ENCODE measurements at places on chromosomes 16 and 17.

GRCh38 chr16:47057630-47057993 lies 84.1 kb upstream of the DNAJA2 start:
- DNase-seq, result no peak

GRCh38 chr17:74922172-74922571 lies 883 bp downstream of the USH1G start:
- DNase-seq, result no peak

DNA sequence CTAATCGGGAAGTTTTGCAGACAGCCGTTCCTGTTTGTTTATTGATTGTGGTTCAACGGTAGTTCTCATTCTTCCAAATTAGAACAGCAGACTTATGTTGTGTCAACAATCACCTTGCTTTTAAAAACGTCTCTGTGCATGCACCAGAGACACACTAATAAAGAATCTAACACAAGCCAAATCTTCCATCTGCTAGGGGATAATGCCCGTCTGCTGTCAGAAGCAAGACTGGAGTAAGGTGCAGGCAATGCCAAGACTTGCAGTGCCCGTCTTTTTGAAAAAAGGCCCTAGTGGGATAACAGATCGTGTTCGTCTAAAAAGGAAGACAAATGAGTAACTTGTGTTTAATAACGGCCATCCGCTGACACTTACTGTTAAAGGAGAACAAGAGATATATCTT lies 158.4 kb downstream of the KCNJ2 start:
- DNase-seq, result no peak

DNA sequence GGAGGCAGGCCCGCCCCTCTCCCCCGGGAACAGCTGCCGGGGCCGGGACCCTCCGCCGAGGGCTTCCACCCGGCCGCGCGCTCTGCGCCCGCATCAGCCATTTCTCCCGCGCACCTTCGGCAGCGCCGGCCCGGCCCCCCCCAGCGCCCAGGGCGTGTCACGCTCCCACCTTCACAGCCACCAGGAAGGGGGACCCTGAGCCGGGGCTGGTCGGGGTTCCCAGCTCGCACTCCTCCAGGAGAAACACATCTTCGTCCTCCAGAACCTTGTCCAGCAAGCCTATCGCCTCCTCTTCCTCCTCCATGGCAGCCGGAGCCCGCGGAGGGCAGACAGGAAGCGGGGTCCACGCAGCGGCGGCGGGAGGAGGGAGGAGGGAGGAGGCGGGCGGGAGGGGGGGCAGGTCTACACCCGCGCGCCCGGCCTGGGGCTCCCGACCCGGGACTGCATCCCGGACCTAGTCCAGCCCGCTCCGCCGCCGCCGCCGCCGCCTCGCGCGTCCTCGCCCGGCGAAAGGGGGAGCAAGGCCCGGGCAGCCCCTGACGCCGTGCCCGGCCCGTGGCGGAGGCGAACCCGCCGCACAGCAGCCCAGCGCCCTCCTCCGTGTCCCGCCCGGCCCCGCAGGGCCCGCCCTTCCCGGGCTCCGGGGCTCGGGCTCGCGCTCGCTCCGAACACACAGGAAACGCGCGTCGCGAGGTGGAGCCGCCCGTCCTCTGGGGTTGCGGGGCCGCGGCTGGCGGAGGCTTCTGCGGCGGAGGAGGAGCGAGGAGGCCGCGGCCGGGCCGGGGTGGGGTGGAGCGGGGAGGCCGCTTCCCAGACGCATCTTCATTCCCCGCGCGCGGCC lies 70.8 kb downstream of the ABR start:
- DNase-seq, result no peak

GRCh38 chr17:59508999-59509625 lies 56.3 kb upstream of the DHX40 start:
- no peak for DNase-seq

GRCh38 chr16:21723532-21723931 lies 59.8 kb downstream of the OTOA start:
- DNase-seq, result no peak

GRCh38 chr16:3036726-3037315 lies at the start of gene BICDL2:
BICDL2 (minus strand) TSS chr16:3036944; CDS start chr16:3035496, 1,448 bp downstream.
- DNase-seq, result no peak

GRCh38 chr17:62919388-62919787 lies 46.6 kb upstream of the TANC2 start:
- DNase-seq, result no peak

DNA sequence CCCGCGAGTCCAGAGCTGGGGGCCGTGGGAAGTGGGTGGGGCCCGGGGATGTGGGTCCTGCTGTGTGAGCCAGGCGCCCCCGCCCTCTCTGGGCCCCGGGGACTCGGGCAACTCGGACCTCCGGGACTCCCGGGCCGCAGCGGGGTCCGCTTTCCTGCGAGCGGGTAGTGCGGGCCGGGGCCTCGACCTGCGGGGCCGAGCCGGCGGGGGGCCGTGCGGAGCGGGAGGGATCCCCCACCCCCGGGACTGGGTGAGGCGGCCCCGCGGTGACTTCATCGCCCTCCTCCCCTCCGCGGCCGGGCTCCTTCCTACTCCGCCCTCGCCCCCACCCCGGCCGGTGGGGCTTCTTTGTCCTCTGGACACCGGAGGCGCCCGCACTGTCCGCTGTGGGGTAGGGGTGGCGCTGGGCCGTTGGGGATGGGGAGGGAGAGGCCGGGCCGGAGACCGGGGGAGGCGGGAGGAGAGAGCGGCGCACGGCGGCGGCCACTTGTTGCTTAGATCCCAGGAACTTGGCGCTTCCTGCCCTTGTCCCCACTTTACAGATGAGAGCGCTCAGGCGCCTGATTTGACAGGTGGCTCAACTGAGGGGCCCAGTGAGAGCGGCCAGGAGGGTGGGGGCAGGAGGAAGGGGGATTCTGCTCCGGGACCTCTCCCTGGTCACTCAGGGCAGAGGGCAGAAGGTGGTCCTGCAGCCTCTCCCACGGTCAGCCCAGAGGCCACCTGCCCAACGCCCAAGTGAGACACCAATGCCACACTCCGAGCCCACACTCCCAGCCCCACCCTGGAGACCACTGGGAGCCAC lies 874 bp downstream of the CMTM3 start:
- DNase-seq, result no peak

DNA sequence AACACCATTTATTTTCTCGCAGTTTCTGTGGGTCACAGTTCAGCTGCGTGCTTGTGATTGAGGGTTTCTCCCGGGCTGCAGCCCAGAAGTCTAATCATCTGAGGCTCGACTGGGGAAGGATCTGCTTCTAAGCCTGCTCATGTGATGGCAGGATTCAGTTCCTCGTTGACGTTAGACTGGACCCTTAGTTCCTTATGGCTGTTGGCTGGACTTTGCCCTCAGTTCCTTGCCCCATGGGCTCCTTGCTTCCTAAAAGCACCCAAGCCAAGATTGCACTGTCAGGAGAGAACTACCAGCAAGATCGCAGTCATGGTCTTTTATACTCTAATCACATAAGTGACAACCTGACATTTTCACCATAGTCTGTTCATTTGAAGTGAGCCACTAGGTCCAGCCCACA lies 250.0 kb downstream of the PRKCA start:
- no peak for DNase-seq

DNA sequence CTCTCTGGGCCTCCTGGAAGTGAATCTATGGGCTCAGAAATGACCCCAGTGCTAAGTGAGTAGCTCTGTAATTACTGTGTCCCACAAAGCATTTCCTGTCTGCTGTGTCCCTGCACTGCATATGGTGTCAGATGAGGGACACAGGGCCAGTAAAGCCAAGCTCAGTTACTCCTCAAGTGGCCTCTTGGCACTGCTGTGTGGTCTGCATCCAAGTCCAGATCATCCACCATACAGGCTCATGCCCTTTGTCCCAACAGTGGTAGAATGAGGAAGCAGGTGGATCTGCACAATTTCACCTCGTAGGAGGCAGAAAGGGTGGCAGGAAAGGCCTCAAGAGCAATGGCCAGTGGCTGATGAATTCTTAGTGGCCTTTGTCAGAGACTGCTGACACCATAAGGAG lies 146.8 kb downstream of the SOX9 start:
- no peak for DNase-seq

DNA sequence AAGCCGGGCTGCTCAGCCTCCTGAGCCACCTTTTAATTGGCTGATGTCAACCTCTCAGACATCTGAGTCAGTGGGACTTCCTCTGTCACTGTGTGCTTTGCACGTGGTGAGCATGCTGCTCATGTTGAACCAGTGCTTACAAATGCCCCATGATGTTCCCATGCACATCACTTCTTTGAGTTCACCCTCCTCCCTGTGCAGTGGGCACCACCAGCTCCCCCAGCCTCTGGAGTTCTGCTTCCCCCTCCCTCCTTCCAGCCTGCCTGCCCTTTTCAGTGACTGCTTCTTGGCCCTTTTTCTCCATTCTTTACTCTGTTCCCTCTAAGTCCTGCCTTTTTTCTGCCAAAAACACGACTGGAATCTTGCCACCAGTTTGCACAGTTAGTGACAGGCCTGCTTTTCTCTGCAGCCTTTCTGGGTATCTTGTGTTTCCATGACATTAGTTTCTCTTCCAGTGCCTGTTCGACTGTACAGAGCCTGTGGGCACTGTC lies 41.6 kb downstream of the USP10 start:
- DNase-seq, result no peak

DNA sequence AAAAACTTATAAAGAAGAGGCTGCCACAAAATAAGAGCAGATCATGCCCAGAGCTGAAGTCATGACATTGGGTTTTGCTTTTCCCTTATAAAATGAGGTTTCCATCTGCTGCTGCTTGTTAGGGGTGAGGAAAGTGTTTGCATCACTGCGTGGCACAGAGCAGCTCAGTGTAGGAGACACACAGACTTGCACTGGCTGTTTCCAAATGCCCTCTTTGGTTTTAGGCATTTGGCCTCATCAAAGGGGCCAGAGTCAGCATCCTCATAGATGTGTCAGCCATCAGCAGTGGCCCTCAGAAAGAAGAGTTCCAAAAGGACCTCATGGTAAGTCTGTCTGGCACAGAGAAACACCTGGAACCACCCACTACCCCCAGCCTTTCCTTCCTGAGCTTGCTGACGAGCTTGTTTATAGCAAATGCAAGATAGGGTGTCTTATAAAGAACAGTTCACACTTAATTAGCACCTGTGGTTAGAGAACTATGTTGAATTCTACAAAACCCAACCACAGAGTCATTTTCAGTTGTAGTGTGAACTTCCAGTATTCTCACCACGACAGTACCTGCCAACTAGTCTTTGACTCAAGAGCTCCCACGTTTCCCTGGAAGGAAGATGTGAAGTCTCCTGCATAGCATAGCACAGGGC lies 17.0 kb downstream of the VWA3A start:
- no peak for DNase-seq

GRCh38 chr17:6853764-6854442 lies 22.4 kb upstream of the TEKT1 start:
- DNase-seq, result peak; percentile 24

GRCh38 chr17:63419949-63420867 lies 25.9 kb downstream of the CYB561 start:
- DNase-seq, result no peak

DNA sequence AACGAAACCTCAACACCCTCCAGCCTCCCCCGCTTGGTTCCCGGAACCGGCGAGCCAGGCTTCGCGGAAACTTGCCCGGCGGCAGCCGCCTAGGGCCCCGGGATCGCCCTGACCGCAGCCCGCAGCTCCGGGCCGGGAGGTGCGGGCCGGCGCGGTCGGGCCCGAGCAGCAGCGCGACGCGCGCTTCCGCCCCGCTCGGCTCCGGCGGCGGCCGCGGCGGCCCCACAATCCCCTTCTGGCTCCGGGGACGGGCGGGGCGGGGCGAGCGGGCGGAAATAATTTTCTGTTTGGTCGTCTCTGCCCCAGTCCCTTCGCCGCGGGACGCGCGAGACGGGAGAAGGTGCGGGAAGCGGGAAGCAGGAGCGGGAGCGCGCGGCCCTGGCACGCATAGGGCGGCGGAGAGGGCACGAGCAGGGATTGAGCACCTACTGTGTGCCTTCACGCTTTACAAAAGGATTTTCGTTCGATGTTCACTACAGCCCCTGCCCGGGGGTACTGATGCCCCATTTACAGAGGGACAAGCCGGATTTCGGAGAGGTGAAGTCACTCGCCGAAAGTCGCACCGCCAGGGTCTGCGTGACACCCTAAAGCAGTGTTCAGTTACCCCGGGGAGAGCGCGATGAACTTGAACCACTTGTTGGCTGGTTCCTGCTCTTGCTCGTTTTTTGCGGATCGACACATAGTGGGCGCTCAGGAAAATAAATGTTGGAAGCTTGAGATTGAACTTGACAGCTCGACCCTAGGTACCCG lies 2.7 kb upstream of the MLLT6 start:
- DNase-seq, result peak; percentile 44

DNA sequence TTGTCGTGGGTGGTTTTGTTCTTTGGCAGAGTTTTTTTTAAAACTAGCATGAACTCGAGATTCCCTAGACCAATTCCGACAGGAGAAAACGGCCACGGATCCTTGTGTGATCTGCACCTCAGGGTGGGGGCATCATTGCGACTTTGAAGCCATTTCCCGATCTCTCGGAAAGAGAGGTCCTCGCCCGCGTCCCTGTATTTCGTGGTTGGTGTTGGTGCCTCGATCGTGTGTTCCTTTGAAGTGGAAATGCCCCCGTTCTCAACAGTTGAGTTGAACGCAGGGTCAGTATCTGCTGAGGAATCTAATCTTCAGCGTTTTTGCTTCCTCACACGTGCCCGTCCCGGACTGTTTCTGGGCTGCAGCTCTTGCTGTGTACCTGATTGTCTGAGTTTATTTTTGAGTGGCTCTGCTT lies 1.1 kb downstream of the CRAMP1 start:
- DNase-seq, result no peak

GRCh38 chr17:30336369-30337171 lies 2.7 kb upstream of the TMIGD1 start:
- no peak for DNase-seq

- DNase-seq, result no peak
Observed at GRCh38 chr16:56294579-56294978, 103.3 kb downstream of the GNAO1 start.

DNA sequence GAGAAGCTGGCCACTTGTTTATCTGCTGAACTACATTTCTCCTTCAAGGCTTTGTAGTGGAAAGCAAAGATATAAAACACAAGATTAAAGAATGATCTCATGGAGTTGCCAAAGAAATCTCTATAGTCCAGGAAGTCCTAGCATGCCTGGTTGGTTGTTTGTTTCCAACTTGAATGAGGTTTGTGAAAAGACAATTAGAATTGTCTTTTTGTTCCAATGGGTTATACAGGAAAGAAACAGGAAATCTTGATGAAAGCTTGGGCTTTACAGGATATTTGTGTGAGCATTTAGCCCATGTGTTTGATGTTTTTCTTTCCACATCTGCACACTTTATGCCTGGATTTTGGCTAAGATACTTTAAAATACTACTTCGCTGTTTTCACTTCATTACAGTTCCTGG lies 273.4 kb downstream of the CEP112 start:
- DNase-seq, result no peak
